Caudate nucleus (tissue), 63 donors: ENCODE measurements at places on chromosomes 2 and 18.

GRCh38 chr2:111062417-111062816, 58.3 kb upstream of the BCL2L11 start:
- no peak for DNase-seq

- DNase-seq: no peak
Measured at GRCh38 chr2:170770606-170771420, 635 bp downstream of the ERICH2 start.

DNA sequence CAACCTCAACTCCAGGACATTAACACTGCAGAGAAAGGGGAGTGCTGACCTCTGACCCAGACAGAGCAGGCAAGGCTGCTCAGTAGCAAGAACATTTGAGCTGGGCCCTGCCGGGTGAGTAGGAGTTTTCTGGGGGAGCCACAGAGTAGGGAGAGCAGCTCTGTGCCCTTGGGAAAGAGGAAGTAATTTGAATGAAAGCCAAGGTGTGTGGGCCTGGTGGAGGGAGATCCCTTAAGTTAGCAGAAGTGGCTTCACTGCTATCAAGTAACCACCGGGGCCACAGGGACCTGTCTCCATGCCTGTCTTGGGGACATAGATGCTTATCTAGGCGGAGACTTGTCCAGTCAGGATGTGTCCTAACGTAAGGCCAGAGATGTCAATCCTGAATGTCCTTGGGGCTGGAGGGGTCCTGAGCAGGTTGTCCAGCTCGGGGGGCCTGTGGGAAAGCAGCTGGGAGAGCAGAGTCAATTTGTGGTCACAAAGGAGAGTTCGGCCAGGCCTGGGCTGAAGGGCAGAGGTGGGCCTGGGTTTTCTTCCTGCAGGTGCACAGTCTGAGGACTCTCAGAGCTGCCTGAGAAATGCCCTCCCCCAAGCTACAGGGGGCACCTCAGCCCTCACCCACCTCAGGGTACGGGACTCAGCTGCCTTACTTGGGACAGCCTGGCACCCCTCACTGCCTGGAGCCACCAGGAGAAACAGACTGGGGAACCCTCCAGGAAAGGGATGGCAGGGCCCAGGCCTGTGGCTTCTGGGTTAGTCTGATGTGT, 15.0 kb upstream of the OTOF start:
- DNase-seq: no peak

DNA sequence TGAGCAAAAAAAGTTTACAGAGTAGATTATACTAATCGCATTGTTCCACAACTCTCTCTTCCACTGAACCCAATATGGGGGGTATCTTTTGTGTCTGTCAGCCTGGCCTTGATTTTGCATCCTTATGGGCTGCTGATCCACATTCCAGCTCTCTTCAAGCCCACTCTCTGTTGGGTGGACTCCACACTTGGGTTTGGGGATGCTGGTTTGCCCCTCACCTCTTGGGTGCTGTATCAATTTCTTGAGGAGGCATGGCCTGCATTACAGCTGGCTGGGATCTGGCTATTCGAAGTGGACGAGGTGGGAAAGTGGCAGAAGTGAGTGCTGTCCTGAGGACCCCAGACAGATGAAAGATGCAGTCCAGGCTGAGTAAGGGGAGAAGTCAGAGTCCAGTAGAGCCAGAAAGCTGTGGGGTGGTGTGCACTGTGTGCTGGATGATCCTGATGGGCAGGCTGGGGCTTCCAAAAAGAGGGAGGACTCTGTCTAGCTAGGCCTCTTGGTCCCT, 141.4 kb downstream of the CAPN13 start:
- no peak for DNase-seq

DNA sequence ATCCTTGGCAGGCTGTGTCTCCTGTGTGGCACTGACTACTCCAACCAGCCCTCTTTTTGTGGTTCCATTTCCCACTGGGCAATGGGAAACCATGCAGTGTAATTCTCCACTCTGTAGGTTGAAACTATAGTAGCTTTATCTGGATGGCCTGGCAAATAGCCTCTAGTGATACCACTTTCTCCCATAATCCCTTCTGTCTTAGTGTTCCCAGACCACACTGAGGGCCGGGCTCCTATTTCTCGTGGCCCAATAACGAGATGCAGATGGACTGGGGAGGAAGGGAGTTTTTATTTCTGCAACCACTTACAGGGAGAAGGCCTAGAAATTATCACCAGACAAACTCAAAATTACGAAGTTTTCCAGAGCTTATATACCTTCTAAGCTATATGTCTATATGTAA, 24.7 kb downstream of the SKA1 start:
- no peak for DNase-seq

DNA sequence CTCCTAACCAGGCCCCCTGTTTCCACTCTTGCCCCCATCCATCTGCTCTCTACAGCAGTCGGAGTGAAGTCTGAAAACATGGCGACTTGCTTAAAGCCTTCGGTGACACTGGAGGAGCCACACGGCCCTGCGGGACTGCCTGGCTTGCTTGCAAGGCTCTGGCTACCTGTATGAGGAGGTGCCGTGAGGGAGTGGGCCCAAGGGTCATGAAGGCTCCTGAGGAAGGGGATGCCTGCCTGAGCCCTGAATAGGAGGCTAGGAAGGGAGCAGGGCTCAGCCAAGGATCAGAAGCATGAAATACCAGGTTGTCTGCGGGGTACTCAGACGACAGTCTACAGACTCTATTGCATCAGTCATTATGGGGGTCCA, 75.4 kb downstream of the EMX1 start:
- DNase-seq: no peak

DNA sequence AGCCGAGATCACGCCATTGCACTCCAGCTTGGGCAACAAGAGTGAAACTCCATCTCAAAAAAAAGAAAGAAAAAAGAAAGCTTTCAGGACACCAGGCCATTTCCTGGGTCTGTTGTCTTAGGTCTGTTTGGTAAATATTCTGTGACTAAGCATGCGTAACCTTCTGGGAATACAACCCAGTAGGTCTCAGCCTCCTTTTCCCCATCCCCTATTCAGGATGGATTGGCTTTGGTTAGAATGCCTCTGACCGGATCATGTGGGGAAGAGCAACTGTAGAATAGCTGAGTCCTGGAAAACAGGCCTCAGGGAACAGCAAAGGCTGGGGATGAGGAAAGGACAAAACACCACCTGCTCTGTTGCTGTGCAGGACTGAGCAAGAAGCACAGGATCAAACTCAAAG, 1.6 kb upstream of the PDCL3 start:
- no peak for DNase-seq

- no peak for DNase-seq
Measured at GRCh38 chr2:85938456-85938855, 49.7 kb upstream of the ST3GAL5 start.

- no peak for DNase-seq
Measured at GRCh38 chr2:620471-621302, 56.5 kb downstream of the TMEM18 start.

DNA sequence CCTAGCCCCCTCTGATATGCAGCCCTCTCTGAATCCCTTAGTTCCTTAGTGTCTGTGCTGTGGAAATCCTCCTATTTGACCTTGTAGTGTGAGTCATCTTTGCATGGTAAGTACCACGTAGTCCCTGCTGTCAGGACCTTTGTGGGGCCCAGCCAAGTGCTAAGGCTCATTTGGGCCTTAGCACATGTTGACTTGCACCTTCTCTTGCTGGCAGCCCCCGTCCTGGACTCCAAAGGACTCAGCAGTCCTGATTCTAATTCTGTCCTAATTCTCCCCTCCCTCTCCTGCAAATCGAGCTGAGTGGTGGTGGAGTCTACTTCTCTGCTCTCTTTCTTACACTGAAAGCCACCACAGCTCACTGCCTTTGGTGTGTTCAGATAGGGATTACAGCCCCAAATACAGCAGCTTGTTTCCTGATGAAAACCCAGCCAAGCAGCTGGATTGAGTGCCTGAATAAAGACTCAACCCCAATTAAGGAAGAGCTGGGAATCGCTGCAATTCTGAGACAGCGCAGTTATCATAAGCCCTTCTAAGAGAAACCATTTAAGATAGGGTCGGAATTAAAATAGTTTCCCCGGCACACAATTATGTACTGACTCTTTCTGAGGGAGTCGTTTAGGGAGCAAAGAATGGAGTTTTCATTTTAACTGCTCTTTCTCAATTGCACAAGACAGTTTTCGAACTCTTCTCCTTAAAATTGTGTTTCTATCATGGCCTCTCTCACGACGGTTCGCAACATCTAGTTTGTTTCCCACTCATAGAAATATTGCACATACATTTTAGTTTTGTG, 215.6 kb upstream of the TNP1 start:
- no peak for DNase-seq

DNA sequence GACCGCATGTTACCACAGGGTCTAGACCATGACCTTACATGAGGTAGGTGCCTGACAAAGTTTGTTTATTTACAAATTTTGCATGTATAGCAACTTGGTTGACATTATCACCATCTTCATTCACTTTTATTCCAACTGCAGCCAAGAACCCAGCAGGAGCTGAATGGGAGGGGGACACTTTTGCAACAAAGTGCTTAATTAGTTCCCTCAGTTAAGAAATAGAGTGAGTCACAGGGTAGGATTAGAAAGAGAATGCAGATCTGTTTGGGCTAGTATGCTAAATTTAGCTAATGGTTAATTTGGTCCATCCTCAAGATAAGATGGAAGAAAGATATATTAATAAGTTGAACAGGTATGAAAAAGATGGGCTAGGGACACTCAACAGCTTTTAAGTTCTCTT, 678.9 kb downstream of the ARHGAP15 start:
- DNase-seq: no peak

- no peak for DNase-seq
Measured at GRCh38 chr2:113158884-113159553, 14.8 kb upstream of the PSD4 start.
